ENCODE measurements at places on chromosomes 5 and 9.
A peak's percentile ranks its signal among the peaks of the same experiment; 100 is the strongest.

DNA sequence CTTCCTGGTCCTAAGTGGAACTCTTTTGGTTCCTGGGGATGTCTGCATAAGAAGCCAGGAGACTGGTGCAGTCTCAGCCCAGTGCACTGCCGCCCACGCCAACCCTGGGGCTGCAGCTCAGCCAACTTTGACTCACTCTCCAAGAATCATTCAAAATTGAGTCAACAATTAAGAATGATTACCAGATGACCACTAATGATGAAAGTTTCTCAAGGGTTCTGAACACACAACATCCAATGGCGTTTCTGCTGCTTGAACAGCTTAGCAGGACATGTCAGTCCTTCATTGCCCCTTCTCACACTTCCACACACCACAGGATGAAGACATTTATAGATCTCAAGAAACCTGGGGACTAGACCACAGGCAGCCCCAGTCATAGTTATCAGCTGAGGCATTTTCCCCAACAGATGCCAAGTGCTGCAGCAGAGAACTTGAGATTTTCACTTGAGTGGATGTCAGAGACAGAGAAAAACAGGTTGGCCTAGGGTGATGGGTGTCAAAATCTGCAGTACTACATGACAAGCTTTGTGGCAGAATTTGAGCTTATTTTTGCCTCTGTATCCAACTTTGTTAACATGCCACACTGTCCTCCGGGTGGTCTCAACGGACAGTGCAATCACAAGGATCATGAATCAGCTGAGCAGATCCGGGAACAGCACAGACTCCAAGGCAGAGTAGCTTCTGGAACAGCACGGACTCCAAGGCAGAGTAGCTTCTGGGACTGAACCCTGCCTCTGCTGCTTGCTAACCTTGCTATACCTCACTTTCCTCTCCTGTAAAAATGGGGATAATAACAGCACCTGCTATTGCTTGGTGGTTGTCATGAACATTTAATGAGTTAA, 356.1 kb downstream of the SPOCK1 start:
- no peaks in the 10 kb centered on the region for H3K27me3 ChIP-seq
- H3K36me3 ChIP-seq: no peaks in the 10 kb centered on the region
- H3K4me3 ChIP-seq: no peak overlapping the region
- no peak for DNase-seq
- H3K27ac ChIP-seq: no peak overlapping the region

- no peak for DNase-seq
- no peaks in the 10 kb centered on the region for H3K27me3 ChIP-seq
- no peak overlapping the region for H3K27ac ChIP-seq
- H3K4me3 ChIP-seq: no peak overlapping the region
- H3K36me3 ChIP-seq: no peaks in the 10 kb centered on the region
Measured at GRCh38 chr9:126698251-126698650, 84.5 kb downstream of the LMX1B start.

- no peak overlapping the region for H3K27ac ChIP-seq
- H3K4me3 ChIP-seq: no peak overlapping the region
- no peak for DNase-seq
Measured at GRCh38 chr5:23208959-23209431, 298.4 kb upstream of the PRDM9 start.

GRCh38 chr5:149114403-149115312, 26.6 kb upstream of the ABLIM3 start:
- H3K27ac ChIP-seq: no peak overlapping the region
- H3K4me1 ChIP-seq: no peaks in the 10 kb centered on the region
- H3K27me3 ChIP-seq: no peaks in the 10 kb centered on the region
- H3K36me3 ChIP-seq: no peaks in the 10 kb centered on the region
- peak; percentile 27 for DNase-seq

DNA sequence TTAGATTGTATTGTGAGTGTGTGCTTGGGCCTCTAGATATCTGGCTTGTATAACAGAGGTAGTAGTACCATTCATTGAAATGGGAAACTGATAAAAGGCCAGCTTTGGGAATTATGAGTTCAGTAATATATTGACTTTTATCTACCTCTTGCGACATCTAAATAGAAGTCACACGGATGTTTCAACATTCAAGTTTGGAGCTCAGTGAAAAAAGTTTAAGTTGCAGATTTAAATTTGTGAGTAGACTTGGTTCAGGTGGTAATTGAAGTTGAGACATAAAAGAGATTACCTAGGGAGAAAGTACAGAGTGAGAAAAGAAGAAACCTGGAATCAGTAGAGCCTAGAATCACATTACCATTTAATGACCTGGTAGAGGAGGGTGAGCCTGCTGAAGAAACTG, 189.5 kb downstream of the FER start:
- H3K4me3 ChIP-seq: no peak overlapping the region
- no peak for DNase-seq
- no peaks in the 10 kb centered on the region for H3K4me1 ChIP-seq
- no peaks in the 10 kb centered on the region for H3K36me3 ChIP-seq

DNA sequence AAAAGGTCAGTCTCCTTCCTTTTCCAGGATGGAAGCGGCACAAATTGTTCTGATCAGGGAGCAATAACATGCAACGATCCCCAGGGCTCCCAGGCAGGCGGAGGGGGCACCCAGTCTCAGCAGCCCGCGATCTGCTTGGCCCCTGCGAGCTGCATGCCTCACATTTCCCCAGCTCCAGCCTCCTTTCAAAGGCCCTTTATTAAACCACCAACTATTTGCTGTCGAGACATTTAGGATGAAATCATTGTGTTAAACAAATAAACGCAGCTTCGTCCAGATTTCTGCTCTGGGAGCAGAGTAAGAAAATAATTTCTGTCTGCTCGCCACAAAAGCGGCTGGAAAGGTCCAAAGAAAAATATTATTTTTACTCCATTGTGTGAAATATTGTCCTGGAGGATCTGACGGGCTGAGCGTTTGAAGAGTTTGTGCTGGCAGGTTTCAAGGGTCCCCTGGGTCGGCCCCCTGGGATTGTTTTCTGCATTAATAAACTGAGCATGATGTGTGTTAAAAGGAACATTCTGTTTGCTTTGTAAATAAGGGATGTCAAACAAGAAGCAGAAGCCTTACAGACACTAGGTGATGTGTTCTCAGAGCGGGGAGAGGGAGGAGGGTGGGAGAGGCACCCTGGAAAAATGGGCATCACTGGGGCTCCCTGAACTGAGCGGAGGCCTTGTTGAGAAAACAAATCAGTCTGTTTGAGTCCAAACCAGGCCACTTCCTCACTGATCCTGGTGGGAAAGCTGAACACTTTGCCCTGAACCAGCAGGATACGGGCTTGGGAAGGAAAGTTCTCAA, 110.1 kb downstream of the FOXD1 start:
- no peak overlapping the region for H3K27ac ChIP-seq
- no peak overlapping the region for H3K4me3 ChIP-seq
- H3K4me1 ChIP-seq: no peaks in the 10 kb centered on the region
- no peaks in the 10 kb centered on the region for H3K36me3 ChIP-seq
- DNase-seq: no peak

GRCh38 chr9:86512929-86513328, 158.7 kb upstream of the TUT7 start:
- no peak overlapping the region for H3K27ac ChIP-seq
- no peak for DNase-seq
- H3K27me3 ChIP-seq: no peaks in the 10 kb centered on the region
- H3K4me3 ChIP-seq: no peak overlapping the region

DNA sequence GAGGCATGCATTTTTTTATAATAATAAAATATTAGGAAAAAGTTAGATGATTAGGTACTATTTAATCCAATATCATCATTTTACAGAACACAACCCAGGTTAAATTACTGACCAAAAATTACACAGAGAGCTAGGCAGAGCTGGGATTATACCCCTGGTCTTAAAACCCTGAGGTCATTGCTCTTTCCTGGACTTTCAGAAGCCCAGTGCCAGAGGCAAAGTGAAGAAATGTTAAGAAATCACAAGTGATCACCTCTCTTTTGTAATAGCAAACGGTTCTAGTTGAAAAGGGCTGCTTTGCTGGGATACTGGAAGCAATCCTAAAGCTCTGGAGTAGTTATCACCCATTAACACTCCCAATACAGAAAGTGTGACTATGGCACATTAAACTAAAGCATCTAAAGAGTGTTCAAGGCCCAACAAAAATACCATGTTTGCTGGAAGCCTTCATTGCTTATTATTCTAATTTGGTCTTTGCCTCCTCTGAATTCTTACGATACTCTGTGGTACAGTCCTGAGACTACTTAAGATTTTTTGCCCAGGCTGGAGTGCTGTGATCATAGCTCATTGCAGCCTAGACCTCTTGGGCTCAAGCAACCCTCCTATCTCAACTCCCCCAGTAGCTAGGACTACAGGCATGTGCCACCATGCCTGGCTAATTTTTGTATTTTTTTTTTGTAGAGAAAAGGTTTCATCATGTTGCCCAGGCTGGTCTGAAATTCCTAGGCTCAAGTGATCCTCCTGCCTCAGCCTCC, 575.9 kb downstream of the RAB3C start:
- H3K4me3 ChIP-seq: no peak overlapping the region
- H3K27me3 ChIP-seq: no peaks in the 10 kb centered on the region
- no peaks in the 10 kb centered on the region for H3K36me3 ChIP-seq
- DNase-seq: no peak
- H3K4me1 ChIP-seq: peaks cover 1% of the 10 kb centered on the region

DNA sequence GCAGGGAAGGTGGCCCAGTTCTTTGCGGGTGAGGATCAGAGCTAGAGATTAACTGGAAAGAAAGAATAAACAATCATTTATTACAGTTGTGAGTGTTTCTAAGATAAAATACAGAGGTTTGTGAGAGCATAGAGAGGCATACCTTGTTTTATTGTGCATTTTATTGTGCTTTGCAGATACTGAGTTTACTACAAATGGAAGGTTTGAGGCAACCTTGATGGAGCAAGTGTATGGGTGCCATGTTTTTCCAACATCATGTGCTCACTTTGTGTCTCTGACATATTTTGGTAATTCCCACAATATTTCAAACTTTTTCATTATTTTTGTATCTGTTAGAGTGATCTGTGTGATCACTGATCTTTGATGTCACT, 715 bp upstream of the C5orf34 start:
- no peaks in the 10 kb centered on the region for H3K36me3 ChIP-seq
- no peak for DNase-seq
- H3K4me3 ChIP-seq: peak overlapping the region; percentile 87
- no peaks in the 10 kb centered on the region for H3K27me3 ChIP-seq
- H3K4me1 ChIP-seq: no peaks in the 10 kb centered on the region

DNA sequence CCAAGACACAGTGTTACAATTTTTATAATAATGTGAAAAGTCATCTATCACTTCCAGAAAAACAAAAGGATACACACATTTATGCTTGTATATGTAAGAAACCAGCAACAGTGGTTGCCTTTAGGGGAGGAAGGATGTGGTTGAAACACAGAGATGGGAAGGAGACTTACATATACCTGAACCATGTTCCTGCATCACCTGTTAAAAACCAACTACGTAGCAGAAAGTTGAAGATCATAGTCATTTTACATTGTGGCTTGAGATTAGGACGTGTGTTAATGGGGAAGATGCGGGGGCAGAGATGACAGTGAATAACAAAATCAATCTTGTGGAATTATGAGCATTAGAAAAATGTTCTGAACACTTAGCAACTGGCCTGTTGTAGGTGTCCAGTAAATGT, 307.3 kb downstream of the MLLT3 start:
- peaks cover 11% of the 10 kb centered on the region for H3K4me1 ChIP-seq
- no peak overlapping the region for H3K4me3 ChIP-seq
- peak overlapping the region; percentile 32 for H3K27ac ChIP-seq
- no peak for DNase-seq
- H3K36me3 ChIP-seq: no peaks in the 10 kb centered on the region

- H3K4me3 ChIP-seq: no peak overlapping the region
- peaks cover 8% of the 10 kb centered on the region for H3K4me1 ChIP-seq
- no peaks in the 10 kb centered on the region for H3K36me3 ChIP-seq
- no peak overlapping the region for H3K27ac ChIP-seq
- H3K27me3 ChIP-seq: peaks cover 4% of the 10 kb centered on the region
Measured at GRCh38 chr9:137228968-137229896, 1.5 kb upstream of the SLC34A3 start.

DNA sequence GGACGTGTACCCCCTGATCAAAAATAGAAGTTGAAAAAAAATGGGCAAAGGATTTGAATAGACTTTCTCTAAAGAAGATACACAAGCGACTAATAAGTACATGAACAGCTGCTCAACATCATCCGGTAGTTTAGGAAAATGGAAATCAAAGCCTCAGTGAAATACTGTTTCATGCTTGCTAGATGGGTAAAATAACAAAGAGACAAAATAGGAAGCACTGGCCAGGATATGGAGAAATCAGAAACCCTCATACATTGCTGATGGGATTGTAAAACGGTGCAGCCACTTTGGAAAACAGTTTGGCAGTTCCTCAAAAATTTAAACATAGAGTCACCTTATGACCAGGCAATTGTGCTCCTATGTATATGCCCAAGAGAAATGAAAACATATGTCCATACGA, 65.0 kb upstream of the SUB1 start:
- H3K4me1 ChIP-seq: no peaks in the 10 kb centered on the region
- no peaks in the 10 kb centered on the region for H3K27me3 ChIP-seq
- no peak for DNase-seq
- no peaks in the 10 kb centered on the region for H3K36me3 ChIP-seq

- no peaks in the 10 kb centered on the region for H3K36me3 ChIP-seq
- H3K4me3 ChIP-seq: no peak overlapping the region
- no peak for DNase-seq
- H3K4me1 ChIP-seq: no peaks in the 10 kb centered on the region
- no peaks in the 10 kb centered on the region for H3K27me3 ChIP-seq
- H3K27ac ChIP-seq: no peak overlapping the region
Measured at GRCh38 chr9:123914517-123915196, 15.3 kb downstream of the DENND1A start.
